ENCODE measurements at places on chromosomes 4 and X.

DNA sequence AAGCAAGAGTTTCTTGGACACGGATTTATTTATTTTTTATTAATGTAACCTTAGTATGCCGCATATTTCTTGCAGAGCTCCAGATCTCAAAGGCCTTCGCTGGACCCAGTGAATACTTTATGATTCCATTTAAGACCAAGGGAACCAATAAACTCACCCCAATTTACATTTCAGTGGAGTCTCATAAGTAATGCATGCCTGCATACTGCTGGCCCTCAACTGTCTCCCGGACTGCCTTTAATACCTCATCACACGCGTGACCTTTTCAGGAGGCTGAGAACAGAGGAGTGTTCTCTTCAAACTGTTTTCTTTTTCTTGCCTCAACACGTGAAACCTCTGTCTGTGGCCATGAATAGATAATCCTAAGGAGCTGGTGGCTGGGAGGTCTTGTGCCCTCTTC lies 240.9 kb downstream of the STIM2 start:
- no peak for DNase-seq

GRCh38 chr4:137768196-137768595 lies 235.9 kb upstream of the PCDH18 start:
- DNase-seq: no peak

DNA sequence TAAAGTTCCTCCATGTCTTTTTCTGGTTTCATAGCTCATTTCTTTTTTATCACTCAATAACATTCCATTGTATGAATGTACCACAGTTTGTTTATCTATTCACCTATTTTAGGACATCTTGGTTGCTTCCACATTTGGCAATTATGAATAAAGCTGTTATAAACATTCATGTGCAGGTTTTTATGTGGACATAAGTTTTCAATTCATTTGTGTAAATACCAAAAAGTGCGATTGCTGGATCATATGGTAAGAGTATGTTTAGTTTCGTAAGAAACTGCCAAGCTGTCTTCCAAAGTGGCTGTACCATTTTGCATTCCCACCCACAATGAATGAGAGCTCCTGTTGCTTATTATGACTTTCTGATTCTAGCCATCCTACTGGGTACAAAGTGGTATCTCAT lies 36.3 kb upstream of the ZFX start:
- peak; percentile 60 for DNase-seq

DNA sequence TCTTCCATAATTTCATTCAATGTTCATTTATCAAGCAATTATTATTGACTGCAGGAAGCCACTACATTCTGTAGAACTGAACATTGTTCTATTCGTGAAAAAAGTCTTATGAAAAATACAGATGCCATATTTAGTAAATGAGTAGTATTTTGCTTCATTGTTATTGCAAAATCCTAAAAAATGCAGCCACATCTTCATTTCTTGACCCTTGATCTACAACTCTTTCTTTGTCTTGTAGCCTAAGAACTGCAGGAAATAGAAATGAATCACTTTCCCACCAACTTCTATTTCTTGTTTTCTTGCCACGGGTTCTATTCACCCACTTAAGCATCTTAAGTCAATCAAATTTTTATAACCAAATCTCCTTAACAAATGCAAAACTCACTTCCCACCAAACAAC lies 63.3 kb downstream of the KCNIP4 start:
- DNase-seq: peak; percentile 55

- DNase-seq: no peak
Observed at GRCh38 chr4:146506272-146506671, 15.5 kb downstream of the SLC10A7 start.

DNA sequence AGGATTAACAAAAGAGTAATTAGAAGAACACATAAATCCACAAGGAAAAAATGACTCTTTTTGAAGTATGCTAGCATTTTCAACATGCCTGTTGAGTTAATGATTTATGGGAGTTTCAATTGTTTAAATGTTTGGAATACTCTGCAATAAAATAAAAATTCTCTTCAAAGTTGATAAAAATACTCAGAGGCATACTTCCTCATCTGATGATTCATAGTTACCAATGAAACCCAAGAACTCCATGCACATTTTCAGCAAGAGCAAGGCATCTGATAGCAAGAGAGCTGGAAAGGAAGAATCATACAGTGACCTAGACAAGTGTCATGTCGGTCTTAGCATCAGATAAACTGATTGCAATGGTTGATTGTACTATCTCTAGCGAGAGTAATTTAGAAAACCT lies 443.7 kb upstream of the ATOH1 start:
- DNase-seq: peak; percentile 59

- DNase-seq: no peak
Observed at GRCh38 chrX:69088171-69088938, 76.9 kb downstream of the PJA1 start.

- DNase-seq: peak; percentile 91
Observed at GRCh38 chrX:74421036-74421739, at the start of gene SLC16A2. Gene SLC16A2 (plus strand): TSS chrX:74421493. CDS start chrX:74421638, 145 bp downstream.

DNA sequence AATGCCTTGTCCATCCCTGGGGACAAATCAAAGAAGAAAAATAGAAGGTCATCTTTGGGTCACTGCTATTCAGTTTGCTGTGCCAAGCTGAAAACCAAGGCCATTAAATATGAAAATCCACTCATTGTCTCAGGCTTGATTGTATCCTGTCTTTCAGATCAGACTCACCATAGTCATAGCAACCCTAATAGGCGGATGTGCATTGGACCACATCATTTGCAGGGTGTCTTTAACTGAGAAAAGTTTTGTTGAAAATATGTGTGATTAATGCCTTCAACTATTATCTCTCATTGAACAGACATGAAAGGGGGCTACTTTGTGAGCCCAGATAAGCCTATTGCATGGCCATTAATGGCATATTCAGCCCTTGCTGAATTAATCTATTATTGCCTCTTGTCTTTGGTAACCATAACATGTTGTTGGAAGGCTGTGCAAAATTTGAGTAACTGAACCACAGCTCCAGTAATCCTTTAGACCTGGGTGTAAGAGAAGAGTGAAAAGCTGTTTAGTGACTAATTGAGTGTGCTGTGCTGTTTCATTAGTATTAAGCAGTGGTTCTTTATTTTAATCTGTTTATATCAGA lies 453.6 kb upstream of the EPHA5 start:
- no peak for DNase-seq

GRCh38 chrX:82384401-82384800 lies 1123.7 kb upstream of the POU3F4 start:
- DNase-seq: no peak

DNA sequence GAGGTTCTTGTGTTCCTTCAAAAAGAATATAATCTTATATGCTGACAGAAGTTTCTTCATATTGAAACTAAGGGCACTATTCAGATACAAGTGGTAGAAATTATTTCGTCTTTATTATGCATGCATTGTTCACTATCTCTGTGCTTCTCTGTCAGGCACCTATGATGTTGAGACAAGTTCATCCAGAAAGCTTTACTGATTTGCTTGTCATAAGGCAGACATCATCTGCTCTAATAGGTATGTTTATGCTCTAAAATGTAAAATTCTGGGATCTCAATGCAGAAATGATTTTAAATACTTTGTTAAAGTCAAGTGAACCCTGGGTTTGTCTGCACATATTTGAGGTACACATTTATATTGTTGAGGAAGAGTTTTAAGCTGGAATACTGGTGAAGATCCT lies 3.6 kb downstream of the UGT2B11 start:
- no peak for DNase-seq

GRCh38 chr4:10877076-10877475 lies 192.5 kb upstream of the CLNK start:
- DNase-seq: peak; percentile 2

DNA sequence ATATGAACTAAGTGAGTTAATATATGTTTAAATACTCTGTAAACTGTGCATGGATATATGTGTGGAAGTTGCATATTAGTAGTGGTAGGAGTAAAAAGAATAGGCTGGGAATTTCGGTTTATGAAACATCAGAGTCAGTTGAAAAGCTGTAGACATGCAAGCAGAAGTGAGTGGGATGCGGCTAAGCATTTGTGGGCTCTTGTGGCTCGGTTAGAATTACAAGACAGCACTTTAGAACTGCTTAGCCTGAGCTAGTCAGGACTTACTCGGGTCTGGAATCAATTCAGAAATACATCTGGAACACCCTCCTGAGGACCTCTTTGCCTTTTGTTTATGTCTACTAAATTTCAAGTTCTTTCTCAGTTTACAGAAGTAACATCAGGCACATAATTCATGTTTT lies 93.6 kb downstream of the AFF2 start:
- no peak for DNase-seq

- no peak for DNase-seq
Observed at GRCh38 chrX:149374751-149375150, 130.4 kb downstream of the IDS start.

- DNase-seq: no peak
Observed at GRCh38 chr4:88008743-88009171, 1.3 kb downstream of the PKD2 start.

DNA sequence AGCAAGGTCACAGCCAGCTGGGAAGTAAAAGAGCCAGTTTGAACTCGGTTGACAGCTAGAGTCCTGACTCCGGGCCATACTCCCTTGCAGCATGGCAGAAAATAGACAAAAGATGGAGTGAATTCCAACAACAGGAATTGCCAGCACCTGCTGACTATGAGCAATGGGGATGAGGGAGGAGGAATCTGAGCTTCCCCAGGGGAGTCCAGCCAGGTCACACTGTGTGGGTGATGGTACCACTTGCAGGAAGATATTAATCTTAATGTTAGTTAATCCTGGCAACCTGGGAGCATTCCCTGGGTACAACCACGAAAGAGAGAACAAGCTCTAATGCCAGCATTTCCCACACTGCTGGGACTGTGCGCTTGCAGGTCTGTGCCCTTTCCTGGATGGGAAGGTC lies 48.1 kb upstream of the S100G start:
- no peak for DNase-seq

GRCh38 chr4:82352825-82353366 lies 20.9 kb downstream of the HNRNPD start:
- no peak for DNase-seq

- DNase-seq: peak; percentile 31
Observed at GRCh38 chr4:107939307-107939706, 8.0 kb downstream of the CYP2U1 start.

DNA sequence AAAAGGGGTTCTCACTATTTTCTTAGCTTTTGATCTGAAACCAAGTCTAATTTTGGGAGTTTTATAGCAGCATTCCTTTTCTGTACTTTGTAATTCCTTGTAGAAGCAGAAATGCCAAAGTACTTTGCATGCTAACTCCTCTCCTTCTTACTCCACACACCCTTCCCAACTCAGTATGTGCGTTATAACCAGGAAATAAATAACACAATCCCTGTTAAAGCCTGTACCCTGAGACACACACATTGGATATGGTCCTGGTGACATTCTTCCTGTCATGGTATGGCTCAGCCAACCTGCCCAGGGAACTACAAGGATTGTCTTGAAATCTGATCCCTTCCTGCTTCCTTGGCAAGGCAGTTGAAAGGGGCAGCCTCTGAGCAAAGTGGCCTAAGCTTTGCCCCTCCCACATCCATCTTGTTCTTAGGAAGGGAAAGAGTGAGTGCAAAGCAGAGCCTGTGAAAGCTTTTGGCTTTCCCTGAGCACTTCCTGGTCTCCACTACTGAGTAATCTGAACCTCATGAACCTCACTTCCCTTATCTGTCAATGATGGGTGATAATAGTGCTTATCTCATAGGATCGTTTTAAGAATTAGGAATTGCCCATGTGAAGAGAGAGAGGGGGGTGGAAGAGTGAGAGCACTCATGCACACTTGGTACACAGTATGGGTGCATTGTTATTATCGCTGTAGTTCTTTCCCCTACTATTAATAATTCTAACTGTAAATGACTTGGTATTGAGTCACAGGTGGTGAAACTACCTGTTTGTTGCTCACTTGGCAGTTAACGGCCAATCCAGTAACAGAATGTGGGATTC lies 109.3 kb downstream of the AFF2 start:
- no peak for DNase-seq

DNA sequence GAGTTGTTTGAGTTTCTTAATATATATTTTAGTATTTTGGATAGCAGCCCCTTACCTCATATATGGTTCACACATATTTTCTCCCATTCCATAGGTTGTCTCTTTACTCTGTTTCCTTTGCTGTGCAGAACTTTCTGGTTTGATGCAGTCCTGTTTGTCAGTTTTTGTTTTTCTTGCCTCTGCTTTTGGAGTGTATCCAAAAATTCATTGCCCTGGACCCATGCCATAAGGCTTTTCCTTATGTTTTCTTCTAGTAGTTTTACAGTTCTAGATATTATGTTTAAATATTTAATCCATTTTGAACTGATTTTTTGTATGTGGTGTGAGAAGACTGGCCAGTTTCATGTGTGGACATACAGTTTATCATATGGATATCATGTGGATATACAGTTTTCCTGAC lies 58.5 kb upstream of the NUDT6 start:
- peak; percentile 25 for DNase-seq

DNA sequence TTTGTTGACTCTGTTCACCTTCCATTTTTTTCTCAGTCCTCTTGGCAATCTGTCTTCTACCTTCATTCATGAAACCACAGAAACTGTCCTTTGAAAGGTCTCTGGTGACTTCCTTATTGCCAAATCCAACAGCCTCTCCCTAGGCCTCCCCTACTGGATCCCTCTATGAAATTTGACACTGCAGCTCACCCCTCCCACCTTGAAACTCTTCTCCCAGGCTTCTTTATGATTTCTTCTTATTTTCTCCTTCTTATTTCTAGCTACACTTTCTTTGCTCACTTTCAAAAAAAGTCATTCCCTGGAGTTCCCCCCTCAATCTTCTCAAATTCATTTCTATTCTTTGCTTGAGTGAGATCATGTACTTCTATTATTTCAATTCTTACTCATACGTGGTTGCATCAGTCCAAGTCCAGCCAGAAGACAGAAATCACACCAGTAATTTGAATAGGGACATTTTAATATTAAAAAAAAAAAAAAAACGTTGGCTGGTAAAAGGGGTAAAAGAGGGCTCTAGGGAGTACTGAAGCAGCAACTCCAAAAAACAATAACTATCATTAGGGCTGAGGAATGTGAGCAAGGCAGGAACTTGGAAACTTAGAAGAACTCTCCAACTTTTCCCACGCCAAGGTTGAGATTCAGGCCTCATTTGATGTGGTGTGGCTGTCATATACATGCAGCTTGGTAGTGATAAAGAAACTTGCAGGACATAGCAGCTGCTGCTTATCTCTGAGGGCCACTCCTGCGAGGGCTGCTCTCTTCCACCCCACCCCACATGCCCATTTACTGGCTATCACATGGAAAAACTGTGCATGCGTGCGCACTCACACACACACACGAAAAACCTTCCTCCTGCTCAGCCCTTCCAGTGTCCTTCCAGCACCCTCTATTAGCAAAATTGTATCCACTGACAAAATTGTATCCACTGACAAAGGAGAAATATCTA lies 169.8 kb upstream of the GALNT7 start:
- peak; percentile 68 for DNase-seq

DNA sequence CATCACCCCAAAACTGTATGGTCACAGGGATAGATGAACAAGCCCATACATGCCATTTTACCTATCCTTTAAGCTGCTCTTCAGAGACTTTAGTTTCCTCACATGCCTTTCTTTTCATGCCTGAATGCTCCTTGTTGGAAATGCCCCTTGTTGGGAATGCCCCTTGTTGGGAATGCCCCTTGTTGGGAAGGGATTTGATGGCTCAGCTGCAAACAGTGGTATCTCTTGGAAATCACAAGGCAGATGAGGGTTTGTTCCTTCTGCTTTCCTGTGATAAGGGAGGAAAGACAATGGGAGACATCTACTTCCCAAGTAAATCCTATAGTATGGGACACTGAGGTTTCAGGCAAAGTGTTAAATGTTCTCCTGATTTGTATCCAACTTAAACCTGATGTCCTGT lies 11.5 kb downstream of the CXCL2 start:
- DNase-seq: no peak

GRCh38 chr4:128379860-128380259 lies 92.2 kb upstream of the PGRMC2 start:
- peak; percentile 52 for DNase-seq
